ENCODE measurements at places on chromosomes 6 and 20. TPM values are rescaled to one million over a fixed set of nuclear protein-coding genes. Genes with fewer than 3 reads are reported as not detected.
A peak's percentile ranks its signal among the peaks of the same experiment; 100 is the strongest.

Gene JAG1
- 185 TPM for total RNA-seq

Gene OPRM1
- 0.98 TPM for total RNA-seq

GRCh38 chr6:16163535-16164300, 34.8 kb downstream of the MYLIP start:
- H3K4me3 ChIP-seq = no peak overlapping the region
- no peaks in the 10 kb centered on the region for H3K4me1 ChIP-seq
- no peaks in the 10 kb centered on the region for H3K36me3 ChIP-seq

GRCh38 chr20:64033981-64034493, 1.9 kb upstream of the C20orf204 start:
- no peak for DNase-seq
- no peaks in the 10 kb centered on the region for H3K36me3 ChIP-seq
- no peak overlapping the region for H3K4me3 ChIP-seq

DNA sequence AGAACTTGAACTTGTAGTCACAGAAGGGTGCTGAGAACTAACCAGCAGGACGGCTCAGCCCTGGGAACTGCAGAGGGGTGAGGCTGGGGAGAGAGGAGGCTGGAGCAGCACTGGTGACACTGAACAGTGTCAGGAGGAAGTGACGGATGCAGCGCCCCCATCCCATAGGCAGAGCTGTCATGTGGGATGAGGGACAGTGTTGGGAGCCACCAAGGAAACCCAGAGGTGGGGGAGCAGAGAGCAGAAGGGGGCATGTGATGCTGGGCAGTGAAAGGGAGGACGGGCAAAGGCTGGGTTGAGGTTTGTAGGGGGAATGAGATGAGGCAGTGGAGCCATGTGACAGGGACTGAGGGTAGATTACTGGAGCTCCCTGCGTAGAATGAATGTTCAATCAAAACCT, 2.1 kb downstream of the HLA-DPB1 start:
- H3K36me3 ChIP-seq = no peaks in the 10 kb centered on the region
- H3K4me1 ChIP-seq = peaks cover 13% of the 10 kb centered on the region
- no peak overlapping the region for H3K4me3 ChIP-seq
- H3K27me3 ChIP-seq = no peaks in the 10 kb centered on the region

DNA sequence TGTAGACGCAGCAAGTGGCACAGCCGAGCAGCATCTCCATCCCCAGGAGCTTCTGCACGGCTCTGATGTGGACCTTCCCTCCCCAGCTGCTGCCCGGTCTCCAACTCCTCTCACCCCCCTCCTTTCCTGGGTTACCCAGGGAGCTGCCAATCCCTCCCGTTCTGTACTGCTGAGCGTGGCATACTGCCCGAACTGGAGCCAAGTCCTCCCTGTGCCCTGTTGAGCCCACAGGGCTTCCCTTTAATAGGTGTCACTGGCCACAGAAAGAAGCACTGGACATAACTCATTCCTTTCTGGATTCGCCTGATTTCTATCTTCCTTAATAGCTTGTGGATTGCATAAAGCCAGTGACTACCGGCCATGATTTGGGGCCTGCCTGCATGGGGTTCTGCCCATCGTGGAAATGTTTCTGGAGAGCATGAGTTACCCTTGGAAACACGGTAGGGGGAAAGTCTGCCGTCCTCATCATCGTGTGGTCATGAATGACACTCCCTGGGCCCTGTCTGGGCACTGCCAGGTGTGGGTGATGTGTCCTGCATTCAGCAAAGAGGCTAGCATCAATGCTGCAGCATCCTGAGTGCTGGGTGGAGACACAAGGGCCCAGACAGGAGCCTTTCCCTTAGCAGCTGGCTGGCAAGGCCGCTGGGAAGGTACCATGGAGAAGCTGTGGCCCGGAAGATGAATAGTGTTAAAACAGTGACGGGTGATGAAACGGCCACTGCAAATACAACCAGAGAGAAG, 189.7 kb downstream of the SYNDIG1 start:
- no peaks in the 10 kb centered on the region for H3K27me3 ChIP-seq
- no peak overlapping the region for H3K27ac ChIP-seq
- H3K4me3 ChIP-seq = no peak overlapping the region
- H3K4me1 ChIP-seq = peaks cover 9% of the 10 kb centered on the region
- DNase-seq = no peak

DNA sequence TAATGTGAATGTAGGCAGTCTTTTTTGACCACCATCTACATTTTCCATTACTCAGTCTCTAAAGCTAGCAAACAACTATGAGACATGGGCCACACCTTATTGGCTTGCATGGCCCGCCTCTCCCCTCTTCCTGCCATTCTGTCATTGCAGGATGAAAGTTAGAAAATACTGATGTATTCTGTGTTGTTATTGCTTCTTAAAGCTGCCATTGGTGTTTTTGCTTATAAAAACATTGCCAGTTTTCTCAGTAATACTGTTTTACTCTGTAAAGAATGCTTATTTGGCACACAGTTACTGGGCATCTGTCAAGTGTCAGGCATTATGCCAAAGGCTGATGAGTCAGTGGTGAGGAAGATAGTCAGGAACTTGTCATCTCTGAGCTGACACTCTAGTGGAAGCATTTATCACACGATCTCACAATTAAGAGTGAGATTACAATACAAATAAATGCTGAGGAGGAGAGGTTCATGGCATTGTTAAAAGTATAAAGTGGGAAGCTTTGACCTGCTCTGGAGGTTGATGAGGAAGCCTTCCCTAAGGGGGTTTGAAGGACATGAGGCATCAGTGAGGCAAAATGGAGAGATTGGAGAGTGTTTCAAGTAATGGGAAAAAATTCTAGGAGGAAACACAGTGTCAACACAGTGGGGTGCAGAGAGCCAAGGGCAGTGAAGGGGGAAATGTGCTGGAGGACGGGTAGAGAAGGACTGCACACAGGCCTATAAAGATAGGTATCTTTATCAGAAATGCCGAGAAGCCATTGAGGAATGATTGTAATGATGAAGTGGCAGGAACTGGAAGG, 14.7 kb downstream of the KLHL32 start:
- no peaks in the 10 kb centered on the region for H3K36me3 ChIP-seq
- H3K4me3 ChIP-seq = no peak overlapping the region
- peaks cover 8% of the 10 kb centered on the region for H3K4me1 ChIP-seq
- no peak overlapping the region for H3K27ac ChIP-seq
- H3K27me3 ChIP-seq = no peaks in the 10 kb centered on the region

DNA sequence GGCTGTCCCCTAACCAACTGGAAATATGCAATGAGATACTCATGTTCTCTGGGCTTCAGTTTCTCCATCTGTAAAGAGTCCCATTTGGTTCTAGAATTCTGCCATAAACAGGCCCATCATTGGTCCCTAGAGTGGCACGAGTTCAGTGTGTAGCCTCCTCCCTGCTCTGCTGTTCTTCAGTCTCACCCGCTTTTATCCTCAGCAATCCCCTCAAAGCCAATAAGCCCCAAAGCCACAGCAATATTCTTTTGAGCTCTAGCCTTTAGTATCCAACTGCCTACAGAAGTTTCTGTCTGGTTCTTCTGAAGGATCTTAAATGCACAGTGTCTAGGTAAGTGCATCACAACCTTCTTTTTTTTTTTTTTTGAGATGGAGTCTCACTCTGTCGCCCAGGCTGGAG, 9.8 kb upstream of the MRPS18A start:
- no peak for DNase-seq
- H3K4me1 ChIP-seq = peaks cover 38% of the 10 kb centered on the region
- H3K36me3 ChIP-seq = no peaks in the 10 kb centered on the region

GRCh38 chr6:7313505-7314165, 636 bp upstream of the SSR1 start:
- peaks cover 42% of the 10 kb centered on the region for H3K4me1 ChIP-seq
- peak overlapping the region; percentile 92 for H3K27ac ChIP-seq
- peaks cover 11% of the 10 kb centered on the region for H3K36me3 ChIP-seq
- H3K4me3 ChIP-seq = peak overlapping the region; percentile 94

DNA sequence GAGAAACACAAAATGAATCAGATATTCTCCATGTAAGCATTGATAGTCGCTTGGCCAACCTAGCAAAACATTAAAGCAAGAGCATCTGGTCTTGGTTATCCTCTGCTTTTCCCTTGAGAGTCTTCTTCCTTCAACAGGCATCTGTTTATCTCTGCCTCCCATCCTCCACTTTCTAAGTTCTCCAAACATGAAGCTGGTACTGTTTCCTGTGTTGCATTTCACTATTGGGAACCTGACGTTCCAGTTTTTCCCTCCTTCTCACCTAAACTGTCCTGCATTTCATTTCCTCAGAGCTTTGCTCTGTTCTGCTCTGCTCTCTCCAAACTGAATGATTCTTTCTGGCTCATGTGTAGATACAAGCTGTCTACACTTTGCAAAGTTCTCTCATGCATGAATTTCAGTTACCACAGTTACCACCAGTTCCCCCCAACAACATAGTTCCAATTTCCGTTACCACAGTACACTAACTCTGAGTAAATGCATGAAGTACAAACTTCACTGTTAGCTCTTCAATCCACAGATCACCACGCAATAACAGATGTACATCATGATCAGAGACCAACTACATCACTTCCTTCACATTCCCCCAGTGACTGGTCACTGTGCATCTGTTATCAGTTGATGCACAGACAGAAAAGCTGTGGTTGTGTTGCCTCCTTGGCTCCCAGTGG, 86.7 kb upstream of the F13A1 start:
- no peak overlapping the region for H3K27ac ChIP-seq
- no peak overlapping the region for H3K4me3 ChIP-seq
- H3K36me3 ChIP-seq = no peaks in the 10 kb centered on the region
- DNase-seq = no peak

DNA sequence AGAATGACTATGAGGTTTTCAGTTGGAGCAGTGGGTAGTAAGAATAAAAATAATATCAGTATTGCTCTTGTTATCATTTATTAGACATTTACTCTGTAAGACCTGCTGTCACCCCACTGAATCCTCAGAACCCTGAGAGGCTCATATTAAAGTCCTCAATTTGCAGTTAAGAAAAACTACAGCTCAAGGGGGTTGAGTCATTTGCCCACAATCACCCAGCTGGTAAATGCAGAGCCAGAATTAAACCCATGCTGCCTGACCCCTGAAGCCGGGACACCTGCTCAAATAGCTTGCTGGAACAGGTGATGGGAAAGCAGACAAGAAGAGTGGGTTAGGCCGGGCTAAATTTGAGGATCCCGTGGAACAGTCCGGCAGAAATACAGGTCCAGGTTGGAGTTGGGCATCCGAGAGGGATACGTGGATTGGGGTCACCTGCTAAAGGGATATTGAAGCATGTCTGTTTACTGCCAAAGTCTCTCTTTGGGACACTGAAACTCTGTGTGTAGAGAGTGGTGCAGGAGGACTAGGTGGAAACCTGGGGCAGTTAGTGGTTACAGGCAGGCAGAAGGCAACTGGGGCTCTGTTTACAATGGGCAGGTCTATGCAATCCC, 344.1 kb downstream of the CDC5L start:
- H3K4me3 ChIP-seq = no peak overlapping the region
- H3K4me1 ChIP-seq = peaks cover 15% of the 10 kb centered on the region
- H3K27ac ChIP-seq = no peak overlapping the region

- DNase-seq = no peak
- H3K27me3 ChIP-seq = no peaks in the 10 kb centered on the region
- H3K27ac ChIP-seq = no peak overlapping the region
- no peaks in the 10 kb centered on the region for H3K36me3 ChIP-seq
- no peak overlapping the region for H3K4me3 ChIP-seq
- peaks cover 6% of the 10 kb centered on the region for H3K4me1 ChIP-seq
These were observed 17.1 kb upstream of the CALHM6 start for GRCh38 chr6:116444092-116444491.

DNA sequence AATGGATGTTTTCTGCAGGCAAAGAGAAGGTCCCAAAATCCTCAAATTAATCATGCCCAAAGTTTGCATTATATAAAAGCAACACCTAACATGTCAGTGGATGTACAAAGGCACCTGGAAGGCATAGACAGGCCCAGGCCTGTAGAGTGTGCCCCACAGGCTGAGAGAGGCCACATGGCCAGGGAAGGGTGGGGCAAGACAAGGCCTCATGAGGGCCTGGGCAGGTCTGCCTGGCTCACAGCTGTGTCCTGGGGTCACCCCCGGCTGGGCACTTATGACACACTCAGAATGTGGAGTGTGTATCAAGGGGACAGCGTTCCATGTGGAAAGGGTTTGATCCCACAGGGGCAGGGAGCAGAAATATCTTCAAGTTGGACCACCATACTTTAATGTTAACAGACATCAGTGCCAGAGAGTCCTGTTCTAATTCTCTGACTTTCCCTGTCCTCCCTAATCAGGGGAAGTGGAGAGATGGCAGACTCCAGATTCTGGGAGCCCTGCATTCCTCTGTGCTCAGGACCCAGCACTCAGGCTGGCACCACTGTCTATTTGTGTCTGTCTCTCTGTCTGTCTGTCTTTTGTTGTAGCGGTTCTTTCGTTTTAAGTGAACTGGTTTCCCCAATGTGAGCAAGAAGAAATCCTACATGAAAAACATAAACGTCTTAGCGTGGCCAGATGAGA, 178.3 kb upstream of the FOXA2 start:
- H3K4me1 ChIP-seq = peaks cover 13% of the 10 kb centered on the region
- peak overlapping the region; percentile 76 for H3K27ac ChIP-seq
- no peak for DNase-seq
- no peaks in the 10 kb centered on the region for H3K36me3 ChIP-seq
- H3K4me3 ChIP-seq = no peak overlapping the region
- H3K27me3 ChIP-seq = no peaks in the 10 kb centered on the region
